Right atrium auricular region (tissue), 2 donors: ENCODE measurements at places on chromosomes 3 and 15. TPM values are rescaled to one million over a fixed set of nuclear protein-coding genes. Genes with fewer than 3 reads are reported as not detected.
A peak's percentile ranks its signal among the peaks of the same experiment; 100 is the strongest.

The LDHAL6B gene
- not detected for total RNA-seq

The CLRN1 gene
- not detected for total RNA-seq

The SPATA16 gene
- not detected for total RNA-seq

- no peaks in the 10 kb centered on the region for H3K36me3 ChIP-seq
- H3K27me3 ChIP-seq = no peaks in the 10 kb centered on the region
- H3K4me3 ChIP-seq = no peak overlapping the region
- peak; percentile 11 for DNase-seq
These were observed 11.4 kb upstream of the RASGRF1 start for GRCh38 chr15:79101866-79102581.

GRCh38 chr3:53069422-53070068, 23.7 kb upstream of the SFMBT1 start:
- H3K27ac ChIP-seq = no peak overlapping the region
- no peaks in the 10 kb centered on the region for H3K36me3 ChIP-seq
- no peaks in the 10 kb centered on the region for H3K4me1 ChIP-seq
- no peak overlapping the region for H3K4me3 ChIP-seq

GRCh38 chr3:81650187-81650586, 111.3 kb downstream of the GBE1 start:
- H3K27ac ChIP-seq = no peak overlapping the region
- no peaks in the 10 kb centered on the region for H3K36me3 ChIP-seq
- H3K4me3 ChIP-seq = no peak overlapping the region

DNA sequence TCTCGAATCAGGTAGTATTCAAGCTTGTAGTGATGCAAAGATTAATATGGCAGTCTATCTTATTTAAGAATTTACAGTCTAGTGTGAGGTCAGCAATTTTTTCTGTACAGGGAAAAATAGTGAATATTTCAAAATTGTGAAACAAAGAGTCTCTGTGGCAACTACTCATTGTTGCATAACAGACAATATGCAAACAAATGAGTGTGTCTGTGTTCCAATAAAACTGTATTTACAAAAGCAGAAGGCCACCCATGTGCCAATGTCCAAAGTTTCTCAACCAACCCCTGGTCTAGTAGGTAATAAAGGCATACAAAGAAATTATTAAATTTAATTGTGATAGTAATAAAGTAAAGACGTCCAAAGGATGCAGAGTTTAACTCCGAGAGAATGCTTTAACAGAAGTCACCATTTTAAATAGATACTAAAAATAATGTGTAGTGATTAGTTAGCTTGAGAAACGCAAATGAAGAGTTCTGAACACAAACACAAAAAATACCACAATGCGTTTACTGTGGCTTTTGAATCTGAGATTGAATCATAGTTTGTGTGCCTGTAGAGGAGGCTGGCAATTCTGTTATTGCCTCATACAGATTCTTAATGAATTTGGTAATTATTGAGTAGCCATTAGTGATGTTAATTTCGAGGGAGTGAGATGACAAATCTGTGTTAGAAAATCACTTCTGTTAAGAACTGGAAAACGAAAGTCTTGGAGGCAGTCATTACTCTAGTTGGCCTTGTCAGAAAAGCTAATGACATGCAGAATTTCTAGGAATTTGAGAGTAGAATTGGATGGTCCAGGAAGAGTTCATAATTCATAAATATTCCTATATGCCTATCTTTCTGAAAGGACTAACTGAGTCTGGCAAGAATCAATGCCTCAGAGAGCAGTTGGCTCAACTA, 48.7 kb downstream of the CADM2 start:
- no peak overlapping the region for H3K4me3 ChIP-seq
- H3K27ac ChIP-seq = no peak overlapping the region
- no peaks in the 10 kb centered on the region for H3K27me3 ChIP-seq
- H3K4me1 ChIP-seq = no peaks in the 10 kb centered on the region

- no peaks in the 10 kb centered on the region for H3K27me3 ChIP-seq
- no peak overlapping the region for H3K27ac ChIP-seq
These were observed 64.7 kb upstream of the SEC22A start for GRCh38 chr3:123137001-123137400.
